ENCODE measurements at places on chromosomes 7 and 10.

GRCh38 chr7:26398756-26399509 lies 107.3 kb downstream of the SNX10 start:
- DNase-seq, result peak; percentile 42

- no peak for DNase-seq
These were observed 68.9 kb upstream of the AQP1 start for GRCh38 chr7:30842542-30843451.

DNA sequence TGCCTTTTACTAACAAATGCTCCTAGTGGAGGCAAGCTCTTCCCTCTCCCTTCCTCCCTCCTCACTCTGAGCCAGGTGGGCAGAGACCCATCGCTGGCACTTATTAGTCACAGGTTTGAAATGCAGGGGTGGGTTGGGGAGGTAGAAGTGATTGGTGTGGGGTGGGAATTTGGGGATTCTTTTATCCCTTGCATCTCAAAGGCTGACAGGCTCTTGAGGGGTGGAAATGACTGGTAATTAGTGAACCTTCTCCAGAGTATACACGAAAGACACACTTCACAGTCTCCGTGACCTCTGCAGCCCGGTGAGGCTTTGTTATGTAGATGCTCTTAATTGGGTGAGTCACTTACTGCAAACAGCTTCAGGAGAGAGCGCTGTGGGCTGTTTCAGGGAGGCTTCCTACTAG lies 13.9 kb upstream of the LRMDA start:
- peak; percentile 37 for DNase-seq

GRCh38 chr7:45573661-45574415 lies at the start of gene ADCY1:
TSS of gene ADCY1 (plus strand) at chr7:45574368. CDS start at chr7:45574544, 176 bp downstream.
- DNase-seq, result peak; percentile 17

DNA sequence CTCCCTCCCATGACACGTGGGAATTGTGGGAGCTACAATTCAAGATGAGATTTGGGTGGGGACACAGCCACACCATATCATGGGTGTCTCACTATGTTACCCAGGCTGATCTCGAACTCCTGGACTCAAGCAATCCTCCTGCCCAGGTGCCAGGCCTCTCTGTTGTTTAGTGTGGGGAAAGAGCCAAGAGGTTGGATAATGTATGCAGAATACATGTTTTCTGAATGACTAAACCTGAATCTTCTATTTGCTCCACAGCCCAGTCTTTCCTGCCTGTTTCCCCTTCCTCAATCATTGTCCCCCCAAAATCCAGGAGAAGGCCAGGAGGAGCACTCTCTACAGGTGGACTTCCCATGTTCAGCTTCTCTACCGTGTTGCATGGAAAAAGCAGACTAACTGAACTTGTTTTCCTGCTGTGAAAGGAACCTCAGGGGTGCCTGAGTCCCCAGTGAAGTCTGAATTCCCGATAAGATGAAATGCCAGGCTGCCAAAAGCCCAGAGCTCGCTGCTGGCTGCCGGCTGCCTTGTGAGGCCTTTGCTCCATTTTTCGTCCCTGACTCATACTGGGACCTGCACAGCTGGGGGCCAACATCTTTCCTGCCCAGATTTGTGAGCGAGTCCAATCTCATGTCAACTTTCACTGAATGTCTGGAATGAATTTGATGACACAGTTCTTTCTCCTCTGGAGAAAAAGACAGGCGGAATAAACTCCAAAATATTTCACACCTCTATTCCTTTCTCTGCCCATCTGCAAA lies 588.0 kb downstream of the CALN1 start:
- peak; percentile 98 for DNase-seq

DNA sequence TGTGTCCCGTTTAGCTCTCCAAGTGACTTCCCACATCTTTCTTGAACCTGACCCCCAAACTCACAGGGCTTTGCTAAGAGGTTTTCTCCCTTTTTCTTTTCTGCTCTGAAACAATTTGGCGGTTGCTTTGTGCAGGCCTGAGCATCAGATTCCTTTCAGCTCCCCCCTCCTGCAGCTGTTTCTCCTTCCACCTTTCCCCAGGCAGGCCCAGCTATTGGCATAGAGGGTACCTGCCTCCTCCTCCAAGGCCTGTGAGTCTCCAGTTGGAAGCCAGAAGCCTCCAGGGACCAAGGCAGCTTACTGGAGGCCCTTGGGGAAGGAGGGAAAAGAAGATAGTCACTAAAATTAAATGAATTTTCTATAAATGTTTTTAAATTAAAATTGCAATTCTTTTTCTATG lies 7.7 kb downstream of the VAX1 start:
- DNase-seq, result no peak

- DNase-seq, result no peak
These were observed 18.8 kb upstream of the FAM170B start for GRCh38 chr10:49152663-49153062.

DNA sequence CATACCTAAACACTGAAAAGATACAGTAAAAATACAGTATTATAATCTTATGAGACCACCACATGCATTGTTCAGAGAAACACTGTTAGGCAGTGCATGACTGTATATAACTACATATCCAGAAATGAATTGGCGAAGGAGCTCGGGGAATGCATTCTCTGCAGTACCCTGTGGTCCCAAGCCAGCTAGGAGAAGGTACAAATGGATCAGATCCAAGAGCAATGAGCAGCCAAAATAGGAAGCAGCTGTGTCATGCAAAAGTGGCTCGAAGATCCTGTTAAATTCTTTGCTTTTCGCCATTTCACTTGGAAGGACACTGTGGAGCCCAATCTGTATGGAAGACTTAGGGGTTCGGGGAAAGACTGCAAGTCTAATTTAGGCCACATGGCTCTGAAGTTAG lies 334.8 kb downstream of the TNS3 start:
- no peak for DNase-seq

GRCh38 chr10:103769176-103769575 lies 86.2 kb downstream of the SH3PXD2A start:
- DNase-seq, result no peak

DNA sequence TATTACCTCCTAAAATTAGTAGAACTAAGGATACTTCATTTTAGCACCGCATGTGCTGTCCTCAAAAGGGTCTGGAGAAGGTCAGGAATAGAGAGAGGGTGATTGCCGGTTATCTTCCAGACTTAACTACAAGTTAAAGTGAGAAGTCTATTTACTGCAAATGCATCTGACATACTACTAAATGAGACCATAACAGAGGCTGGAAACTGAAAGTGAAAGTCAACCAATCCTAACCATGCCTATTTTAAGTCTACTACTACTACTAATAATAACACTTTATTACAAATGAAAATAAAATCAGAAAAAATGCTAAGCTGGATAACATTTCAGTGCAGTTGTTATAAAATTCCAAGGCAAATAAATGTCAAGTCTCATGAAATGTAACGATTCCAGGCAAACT lies 244.7 kb downstream of the KIF20B start:
- no peak for DNase-seq

Data from fibroblast of skin of right biceps (primary cell).